Tongue (tissue), 3 donors: ENCODE measurements at places on chromosomes 2 and 18.

DNA sequence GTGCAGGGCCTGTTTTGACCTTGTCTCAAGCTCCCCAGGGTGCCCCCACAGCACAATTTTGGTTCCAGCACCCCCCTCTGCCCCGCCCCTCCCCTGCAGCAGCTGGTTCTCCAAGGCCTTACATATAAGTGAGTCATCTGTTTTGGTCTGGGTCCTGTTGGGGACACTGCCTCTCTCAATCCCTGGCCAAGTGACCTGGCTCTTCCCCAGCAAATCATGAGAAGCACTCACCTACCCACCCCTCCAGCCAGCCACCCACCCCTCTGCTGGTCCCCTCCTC, 90.5 kb downstream of the INHBB start:
- no peak for DNase-seq

DNA sequence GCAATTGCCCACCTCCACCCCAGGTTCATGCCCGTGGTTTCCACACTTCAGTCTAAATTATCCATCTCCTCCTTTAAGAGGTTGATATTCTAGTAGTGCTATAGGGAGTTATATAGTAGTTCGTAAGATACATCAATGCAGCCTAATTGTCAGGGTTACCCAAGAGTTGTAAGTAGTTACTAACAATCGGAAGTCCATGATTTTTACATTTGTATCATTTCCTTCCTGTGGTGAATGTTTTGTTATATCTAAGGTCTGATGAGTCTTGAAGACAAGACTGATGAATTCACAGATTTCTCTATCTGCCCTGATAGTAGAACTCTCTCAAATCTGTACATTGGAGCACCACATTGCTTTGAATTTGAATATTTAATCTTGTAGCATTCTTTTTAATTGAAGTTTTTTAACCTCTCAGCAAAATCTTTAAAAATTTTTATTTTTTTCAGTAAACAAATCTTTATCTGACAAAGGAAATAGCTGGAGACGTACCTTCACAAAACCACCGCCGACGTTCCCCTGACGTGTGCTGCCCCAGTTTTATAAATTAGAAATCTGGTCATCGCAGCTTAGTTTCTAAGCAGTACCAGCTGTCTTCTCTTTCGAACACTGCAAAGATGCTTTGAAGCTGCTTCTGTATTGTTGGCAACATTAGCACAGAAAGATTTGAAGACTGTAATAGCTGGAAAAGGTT, 264.5 kb downstream of the SOCS6 start:
- peak; percentile 3 for DNase-seq

DNA sequence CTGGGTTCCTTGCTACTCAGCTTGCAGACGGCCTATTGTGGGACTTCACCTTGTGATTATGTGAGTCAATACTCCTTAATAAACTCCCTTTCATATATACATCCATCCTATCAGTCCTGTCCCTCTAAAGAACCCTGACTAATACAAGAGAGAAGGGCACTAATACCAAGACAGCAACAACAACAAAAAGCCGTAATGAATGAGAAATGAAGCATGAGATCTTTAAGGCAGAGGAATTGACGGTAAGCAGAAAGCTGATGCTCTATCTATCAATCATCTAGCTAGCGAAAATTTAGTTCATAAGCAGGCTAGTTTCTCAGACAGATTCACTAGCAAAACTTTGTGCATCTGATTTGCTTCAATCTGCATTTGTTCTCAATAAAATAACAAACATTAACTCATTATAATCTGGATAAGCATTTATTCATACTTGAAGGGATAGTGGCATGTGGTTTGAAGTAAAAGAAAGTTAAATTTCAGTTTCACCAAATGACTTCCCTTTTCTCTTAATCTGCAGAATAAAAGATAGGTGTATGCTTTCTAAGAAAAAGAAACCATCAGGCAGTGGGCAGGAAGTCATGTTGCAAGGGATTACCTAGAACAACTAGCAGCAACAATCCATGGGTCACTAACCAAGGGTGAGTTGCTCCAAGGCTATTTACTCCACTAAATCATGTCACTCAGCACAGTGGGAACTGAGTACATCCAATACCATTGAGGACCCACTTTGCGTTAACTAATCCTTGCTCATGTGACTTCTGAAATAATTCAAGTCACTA, 376.5 kb downstream of the TMEM182 start:
- no peak for DNase-seq

GRCh38 chr18:12326711-12327460, 18.8 kb downstream of the TUBB6 start:
- no peak for DNase-seq

DNA sequence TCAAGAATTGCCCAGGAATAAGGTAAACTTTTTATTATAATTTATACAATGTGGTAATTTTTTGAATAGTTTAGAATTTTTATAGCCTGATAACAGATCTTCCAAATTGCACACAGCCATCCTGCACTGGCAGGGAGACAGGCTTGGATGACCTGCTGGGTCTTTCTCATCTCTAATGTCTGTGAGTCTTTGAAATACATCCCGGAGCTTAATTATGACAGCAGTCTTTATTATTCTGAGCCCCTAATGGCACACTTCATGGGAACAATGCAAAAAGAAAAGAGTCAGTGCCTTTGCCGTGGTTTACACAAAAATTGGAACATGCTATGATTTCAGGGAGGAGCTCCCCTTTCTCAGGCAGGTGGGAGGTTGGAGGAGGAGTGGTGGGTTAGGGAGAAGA, 71.0 kb downstream of the TMEM182 start:
- no peak for DNase-seq

DNA sequence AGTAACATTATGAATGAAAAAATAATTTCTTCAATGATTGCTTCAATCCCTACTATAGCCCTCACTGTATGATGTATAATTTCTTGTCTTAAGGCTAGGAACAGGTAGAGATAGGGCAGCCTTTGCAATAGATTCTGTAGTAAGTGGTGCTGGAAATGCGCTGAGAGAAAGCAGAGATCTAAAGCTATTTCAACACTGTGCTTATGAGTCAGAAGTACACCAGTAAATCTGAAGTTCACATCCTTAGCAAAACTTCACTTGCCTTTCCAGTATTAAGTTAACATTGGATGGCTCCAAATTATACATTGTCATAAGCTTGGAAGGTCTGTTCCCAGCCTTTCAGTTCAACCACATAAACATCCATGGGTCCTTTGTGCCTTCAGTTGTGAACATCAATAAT, 178.2 kb upstream of the EPHA4 start:
- no peak for DNase-seq

DNA sequence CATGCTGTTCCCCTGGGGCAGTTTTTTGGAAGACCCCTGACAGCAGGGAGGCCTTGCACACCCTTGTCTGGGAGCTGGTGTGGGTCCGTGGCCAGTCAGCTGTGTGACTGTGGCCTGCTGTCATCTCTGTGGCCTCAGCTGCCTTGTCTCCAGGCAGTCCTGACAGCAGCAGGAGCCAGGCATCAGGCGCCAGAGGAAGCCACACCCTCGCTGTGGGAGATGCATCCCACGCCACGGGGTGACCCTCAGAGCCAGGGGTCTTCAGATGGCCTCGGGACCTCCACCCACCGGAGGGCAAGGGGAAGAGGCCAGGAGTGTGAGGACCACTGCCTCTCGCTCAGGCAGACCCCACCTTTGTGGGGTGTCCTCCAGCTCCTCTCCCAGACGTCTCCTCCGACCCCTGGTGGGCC, 5.0 kb downstream of the BOK start:
- DNase-seq: no peak

DNA sequence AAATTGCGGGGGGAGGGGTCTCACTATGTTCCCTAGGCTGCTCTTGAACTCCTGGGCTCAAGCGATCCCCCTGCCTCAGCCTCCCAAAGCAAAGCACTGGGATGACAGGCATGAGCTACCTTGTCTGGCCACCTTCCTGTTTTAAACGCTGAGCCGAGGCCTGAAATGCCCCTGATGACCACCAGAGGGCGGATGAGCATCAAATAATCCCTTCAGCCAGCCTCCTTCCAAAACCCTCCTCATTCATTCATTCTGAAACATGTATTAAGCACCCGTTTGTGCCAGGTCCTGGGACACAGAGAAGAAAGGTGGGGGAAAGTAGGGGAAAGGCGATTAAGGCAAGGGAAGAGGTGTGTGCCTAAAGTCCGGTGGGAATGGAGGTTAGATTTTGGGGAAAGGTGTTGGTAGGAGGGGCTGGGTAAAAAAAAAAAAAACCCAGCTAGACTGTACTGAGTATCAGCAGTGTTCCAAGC, 30.7 kb upstream of the PTMA start:
- peak; percentile 95 for DNase-seq

GRCh38 chr2:51065276-51065675, 33.3 kb upstream of the NRXN1 start:
- no peak for DNase-seq

DNA sequence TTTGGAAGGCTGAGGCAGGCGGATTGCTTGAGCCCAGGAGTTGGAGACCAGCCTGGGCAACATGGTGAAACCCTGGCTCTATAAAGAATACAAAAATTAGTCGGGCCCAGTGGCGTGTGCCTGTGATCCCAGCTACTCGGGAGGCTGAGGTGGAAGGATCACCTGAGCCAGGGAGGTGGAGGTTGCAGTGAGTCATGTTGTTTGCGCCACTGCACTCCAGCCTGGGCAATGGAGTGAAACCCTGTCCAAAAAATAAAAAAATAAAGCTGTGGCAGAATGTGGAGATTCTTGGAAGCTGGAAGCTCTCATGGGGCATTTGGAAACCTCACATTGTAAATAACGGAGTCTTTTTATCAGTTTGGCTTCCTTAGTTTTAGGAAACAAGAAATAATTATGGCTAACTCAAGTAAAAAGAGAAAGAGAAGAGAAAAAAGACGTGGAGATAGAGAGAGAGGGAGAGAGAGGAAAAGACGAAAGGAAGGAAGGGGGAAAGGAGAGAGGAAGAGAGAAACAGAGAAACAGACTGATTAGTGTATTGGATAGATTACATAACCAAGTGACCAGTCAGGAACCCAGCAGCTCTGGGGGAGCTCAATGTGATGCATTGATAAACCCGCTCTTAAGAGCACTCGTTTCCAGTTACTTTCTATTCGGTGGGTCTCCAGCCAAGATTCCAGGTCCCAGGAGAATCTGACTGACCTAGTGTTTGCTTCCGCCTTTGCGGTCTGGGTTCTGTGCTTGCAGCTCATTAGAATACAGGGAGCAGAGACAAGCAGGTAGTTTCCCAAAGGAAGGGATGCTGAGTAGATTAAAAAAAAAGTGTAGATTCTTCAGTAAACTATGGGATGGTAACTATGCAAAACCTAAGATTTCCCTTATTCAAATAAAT, 1.1 kb upstream of the SPAST start:
- DNase-seq: peak; percentile 65

GRCh38 chr2:219279151-219279915, at the start of gene DNAJB2:
Gene DNAJB2 (plus strand): TSS chr2:219279366. CDS start chr2:219279834, 468 bp downstream.
- peak; percentile 99 for DNase-seq

GRCh38 chr2:85134255-85134895, 1.2 kb downstream of the TCF7L1 start:
- peak; percentile 81 for DNase-seq

DNA sequence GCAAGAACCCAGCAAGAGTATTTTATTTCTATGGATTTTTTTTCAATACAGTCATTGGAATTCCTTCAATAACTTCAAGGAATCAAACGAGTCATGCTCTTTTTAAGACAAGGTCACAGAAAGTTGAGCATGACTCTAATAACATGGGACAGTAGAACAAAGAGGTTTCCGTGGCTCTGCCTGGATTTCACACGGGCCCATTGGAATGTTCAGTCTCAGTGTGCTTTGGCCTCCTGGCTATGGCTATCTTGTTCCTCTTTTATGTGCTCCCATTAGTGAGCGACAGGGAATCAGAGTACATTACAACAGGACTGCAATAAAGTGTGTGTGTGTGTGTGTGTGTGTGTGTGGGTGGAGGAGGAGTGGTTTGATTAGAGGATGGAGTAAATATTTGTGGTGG, 312.4 kb downstream of the DCC start:
- no peak for DNase-seq

DNA sequence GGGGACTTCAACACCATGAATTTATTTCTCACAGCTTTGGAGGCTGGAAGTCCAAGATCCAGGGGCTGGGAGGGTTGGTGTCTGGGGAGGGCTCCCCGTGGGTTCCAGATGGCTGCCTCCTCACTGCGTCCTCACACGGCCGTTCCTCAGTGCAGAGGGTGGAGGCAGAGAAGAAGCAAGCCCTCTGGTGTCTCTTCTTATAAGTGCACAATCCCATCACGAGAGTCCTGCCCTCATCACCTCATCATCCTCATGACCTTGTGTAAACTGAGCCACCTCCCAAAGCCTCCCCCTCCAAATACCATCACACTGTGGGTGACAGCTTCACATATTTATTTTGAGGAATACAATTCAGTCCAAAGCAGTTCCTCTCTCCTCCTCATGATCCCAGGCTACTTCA, 26.3 kb downstream of the TMEM163 start:
- no peak for DNase-seq

DNA sequence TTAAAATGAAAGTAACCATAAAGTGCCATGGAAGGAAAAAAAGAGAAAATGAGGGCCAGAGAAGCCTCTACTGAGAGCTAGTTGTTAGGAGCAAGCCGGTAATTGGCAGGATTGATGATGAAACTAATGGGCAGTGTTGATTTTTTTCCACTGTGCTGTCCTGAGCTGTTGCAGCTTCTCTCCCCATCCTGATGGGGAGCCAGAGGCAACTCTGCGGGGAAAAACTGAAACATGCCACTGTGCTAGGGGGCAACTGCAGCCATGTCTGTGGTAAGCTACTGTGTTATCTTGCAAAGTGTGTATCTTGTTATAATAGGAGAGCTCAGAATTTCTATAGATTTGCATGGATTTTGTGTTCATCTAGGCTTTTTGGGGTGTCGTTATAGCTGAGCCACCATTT, 487.9 kb downstream of the STK39 start:
- no peak for DNase-seq

DNA sequence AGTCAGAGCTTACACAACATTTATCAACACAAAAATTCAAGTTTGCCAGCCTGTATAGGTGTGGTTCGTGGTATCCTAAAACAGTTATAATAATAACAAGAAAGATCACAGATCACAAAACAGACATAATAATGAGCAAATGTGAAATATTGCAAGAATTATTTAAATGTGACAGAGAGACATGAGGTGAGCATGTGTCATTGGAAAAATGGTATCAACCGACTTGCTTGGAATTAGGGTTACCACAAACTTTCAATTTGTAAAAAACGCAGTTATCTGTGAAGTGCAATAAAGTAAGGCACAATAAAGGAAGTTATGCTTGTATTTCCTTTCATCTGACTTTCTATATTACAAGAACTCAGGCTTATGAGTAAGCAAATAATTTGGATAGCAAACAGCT, 116.8 kb downstream of the IKZF2 start:
- DNase-seq: no peak

GRCh38 chr2:151096235-151096634, 165.4 kb downstream of the RBM43 start:
- DNase-seq: no peak

DNA sequence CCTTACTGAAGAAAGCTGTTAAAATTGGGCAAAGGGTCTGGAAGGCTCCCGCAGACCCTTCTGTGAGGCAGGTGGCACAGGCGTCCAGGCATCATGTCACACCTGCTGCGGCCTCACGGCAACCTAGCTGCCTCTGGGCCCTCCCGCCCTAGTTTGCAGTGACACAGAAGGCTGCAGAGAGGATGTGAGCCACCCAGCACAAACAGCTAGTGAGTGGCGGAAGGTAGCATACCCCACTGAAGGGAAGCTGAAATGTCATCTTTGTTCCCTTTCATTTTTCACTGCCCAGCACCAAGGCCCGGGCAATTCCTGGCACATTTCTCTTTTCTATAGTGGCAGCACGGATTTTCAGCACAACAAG, 53.8 kb downstream of the TRAPPC12 start:
- no peak for DNase-seq

- DNase-seq: no peak
Observed at GRCh38 chr2:12734914-12735654, 18.3 kb downstream of the TRIB2 start.
